Naive thymus-derived CD8-positive, alpha-beta T cell (primary cell): ENCODE measurements at places on chromosomes 16 and 17. TPM values are rescaled to one million over a fixed set of nuclear protein-coding genes. Genes with fewer than 3 reads are reported as not detected.

GRCh38 chr17:55144518-55144917 is 120.2 kb upstream of the HLF start:
- no peak overlapping the region for H3K27ac ChIP-seq
- peaks cover 44% of the 10 kb centered on the region for H3K36me3 ChIP-seq
- no peaks in the 10 kb centered on the region for H3K27me3 ChIP-seq
- no peak overlapping the region for H3K4me3 ChIP-seq
- H3K4me1 ChIP-seq = no peaks in the 10 kb centered on the region
- no peak for DNase-seq

DNA sequence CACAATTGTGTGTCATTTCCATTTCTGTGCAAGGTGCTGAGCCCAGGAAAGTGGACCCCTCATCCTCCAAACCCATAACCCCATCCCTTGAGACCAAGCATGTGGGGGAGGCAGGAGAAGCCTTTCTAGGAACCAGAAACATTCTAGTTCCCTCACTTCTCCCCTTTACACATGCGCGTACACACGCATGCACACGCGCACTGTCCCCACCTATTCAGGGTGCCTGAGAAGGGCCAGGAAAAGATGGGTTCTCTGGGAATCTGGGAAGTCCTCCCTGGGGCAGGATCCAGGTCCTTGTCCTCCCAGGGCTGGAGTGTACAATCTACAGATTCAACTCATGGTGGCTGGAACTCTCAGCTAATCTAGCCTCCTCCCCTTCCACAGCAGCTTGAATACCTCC is 2.4 kb downstream of the PPY start:
- no peaks in the 10 kb centered on the region for H3K36me3 ChIP-seq
- no peak overlapping the region for H3K4me3 ChIP-seq
- H3K27ac ChIP-seq = peak overlapping the region; percentile 77
- H3K4me1 ChIP-seq = peaks cover 24% of the 10 kb centered on the region

Gene MC1R
- 10.2 TPM for total RNA-seq

DNA sequence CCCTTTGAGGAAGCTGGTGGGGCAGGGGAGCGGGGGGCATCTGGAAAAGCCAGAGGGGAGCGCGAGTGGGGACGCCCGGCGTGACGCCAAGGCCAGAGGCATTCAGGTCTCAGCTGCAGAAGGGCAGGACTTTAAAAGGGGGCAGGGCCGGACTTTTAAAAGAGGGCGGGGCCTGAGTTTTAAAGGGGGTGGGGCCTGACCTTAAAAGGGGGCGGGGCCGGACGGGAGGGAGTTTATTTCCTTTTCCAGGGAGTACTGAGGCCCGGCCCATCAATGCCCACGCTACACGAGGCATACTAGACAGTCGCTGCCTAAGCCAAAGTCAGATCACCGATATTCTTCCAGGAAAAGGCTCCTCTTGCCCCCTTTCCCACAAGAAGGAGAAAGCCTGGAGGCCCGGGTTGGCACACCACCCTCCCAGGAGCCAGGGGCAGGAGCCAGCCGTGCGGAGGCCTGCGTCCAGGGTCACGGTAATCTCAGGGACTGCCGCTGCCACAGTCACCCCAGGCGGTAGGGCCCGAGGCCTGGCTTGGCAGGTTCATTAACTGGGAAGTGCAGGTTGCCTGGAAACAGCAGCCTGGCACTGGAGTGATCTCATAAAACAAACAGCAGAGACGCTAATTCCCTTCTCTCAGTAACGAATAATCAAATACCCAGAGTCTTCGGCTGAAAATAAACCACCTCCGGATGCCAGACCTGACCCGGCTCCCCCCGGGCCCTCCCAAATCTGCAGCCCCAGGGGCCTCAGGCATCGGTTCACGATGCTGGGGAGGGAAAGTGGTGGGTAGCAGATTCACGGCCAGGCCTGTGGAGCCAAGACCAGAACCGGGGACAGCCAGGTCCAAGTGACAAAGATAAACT is 90.7 kb downstream of the TIMM22 start:
- no peak overlapping the region for H3K27ac ChIP-seq
- H3K27me3 ChIP-seq = no peaks in the 10 kb centered on the region
- no peak for DNase-seq
- H3K4me3 ChIP-seq = no peak overlapping the region
- no peaks in the 10 kb centered on the region for H3K36me3 ChIP-seq
- H3K4me1 ChIP-seq = peaks cover 3% of the 10 kb centered on the region

DNA sequence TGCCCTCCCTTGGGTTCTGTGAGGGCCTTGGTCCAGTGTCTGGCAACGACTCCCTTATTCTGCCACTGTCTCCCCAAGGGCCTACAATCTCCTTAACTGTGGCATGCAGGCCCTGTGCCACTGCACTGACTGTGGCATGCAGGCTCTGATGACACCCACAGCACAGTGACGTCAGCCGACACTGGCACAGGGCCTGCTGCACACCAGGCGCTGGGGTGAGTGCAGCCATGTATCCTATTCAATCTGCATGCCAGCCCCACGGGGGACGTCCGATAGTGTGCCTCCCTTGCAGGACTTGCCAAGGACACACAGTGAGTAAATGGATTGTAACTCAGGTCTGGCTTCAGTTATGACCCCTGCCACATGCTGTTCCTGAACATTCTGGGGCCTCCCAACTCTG is 39.8 kb upstream of the RASD1 start:
- no peaks in the 10 kb centered on the region for H3K27me3 ChIP-seq
- no peak overlapping the region for H3K27ac ChIP-seq
- no peak for DNase-seq
- H3K36me3 ChIP-seq = no peaks in the 10 kb centered on the region
- H3K4me1 ChIP-seq = peaks cover 2% of the 10 kb centered on the region

Gene CA7
- not detected for total RNA-seq

Gene EIF1
- 1,007 TPM for total RNA-seq

Gene ASGR1
- total RNA-seq = 0.68 TPM

DNA sequence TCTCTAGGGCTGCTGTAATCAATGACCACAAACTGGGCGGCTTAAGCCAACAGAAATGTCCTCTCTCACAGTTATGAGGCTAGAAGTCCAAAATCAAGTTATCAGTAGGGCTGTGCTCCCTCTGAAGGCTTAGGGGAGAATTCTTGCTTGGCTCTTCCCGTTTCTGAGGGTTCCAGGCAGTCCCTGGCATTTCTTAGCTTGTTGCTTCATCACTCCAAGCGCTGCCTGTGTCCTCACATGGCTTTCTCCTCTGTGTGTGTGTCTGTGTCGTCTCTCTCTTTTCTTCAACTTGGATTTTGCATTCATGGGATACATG is 13.7 kb upstream of the CDC42EP4 start:
- H3K27me3 ChIP-seq = peaks cover 2% of the 10 kb centered on the region
- no peak for DNase-seq
- H3K36me3 ChIP-seq = no peaks in the 10 kb centered on the region
- no peaks in the 10 kb centered on the region for H3K4me1 ChIP-seq
- H3K27ac ChIP-seq = no peak overlapping the region

DNA sequence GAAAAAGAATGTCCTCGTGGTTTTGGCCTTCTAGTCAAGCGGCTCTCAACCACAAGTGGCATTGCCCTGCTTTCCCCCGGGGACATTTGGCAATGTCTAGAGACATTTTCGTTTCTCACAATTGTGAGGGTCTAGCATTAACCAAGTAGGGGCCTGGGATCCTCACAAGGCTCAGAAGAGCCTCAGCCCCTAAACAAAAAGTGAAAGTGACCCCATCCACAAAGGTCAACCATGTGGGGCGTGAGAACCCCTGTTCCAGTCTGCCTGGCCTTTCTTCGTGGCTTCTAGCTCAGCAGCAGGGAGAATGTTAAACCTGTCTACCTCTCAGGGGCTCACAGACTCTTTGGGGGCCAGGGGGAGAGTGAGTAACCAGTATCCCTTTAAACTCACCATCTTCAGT is 4.8 kb upstream of the RPL38 start:
- peaks cover 23% of the 10 kb centered on the region for H3K27me3 ChIP-seq
- H3K36me3 ChIP-seq = peaks cover 3% of the 10 kb centered on the region
- no peak for DNase-seq

DNA sequence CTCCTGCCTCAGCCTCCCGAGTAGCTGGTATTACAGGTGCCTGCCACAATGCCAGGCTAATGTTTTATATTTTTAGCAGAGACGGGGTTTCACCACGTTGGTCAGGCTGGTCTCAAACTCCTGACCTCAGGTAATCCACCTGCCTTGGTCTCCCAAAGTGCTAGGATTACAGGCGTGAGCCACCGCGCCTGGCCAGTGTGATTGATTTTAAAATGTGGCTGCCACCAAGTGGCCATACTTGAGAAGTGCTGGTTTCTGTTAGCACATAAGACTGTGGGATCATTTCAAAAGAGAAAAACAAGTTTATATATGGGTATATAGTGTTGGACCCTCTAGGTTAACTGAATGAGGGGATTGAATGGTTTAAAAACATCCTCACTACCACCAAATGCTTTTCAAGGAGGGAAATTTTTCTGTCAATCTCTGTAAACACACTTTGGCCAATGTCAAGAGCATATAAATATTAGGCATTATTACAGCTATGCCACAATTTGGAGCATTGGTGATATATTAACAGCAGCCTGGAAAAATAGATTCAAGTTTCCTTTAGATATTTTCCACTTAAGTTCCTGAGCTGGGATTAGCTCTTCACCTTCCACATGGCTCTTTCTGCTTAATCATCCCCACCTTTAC is 13.5 kb upstream of the DHRS13 start:
- no peak for DNase-seq
- H3K27ac ChIP-seq = peak overlapping the region; percentile 91
- no peak overlapping the region for H3K4me3 ChIP-seq
- peaks cover 9% of the 10 kb centered on the region for H3K4me1 ChIP-seq

Gene NGFR
- total RNA-seq = 0.47 TPM

Gene WWP2
- total RNA-seq = 63.3 TPM

DNA sequence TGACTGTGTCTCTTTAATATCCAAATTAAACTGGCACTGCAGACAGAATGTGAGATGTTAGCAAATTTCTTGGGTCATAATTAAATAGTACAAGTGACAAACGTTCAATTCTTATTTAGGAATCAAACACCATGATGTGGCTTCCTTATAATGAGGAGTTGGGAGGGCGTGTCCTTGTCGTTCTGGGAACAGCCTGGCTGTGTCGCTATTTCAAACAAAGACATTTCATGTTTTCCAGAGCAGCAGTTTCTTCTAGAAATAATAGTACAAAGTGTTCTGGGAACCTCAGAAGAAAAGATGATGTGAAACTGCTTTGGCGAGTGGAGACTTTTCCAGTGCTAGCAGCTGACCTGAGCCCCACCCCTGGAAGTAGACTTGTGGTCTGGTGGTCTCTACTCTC is 301.7 kb upstream of the N4BP1 start:
- H3K27me3 ChIP-seq = peaks cover 7% of the 10 kb centered on the region
- no peak overlapping the region for H3K27ac ChIP-seq
- DNase-seq = no peak
- H3K4me1 ChIP-seq = no peaks in the 10 kb centered on the region

DNA sequence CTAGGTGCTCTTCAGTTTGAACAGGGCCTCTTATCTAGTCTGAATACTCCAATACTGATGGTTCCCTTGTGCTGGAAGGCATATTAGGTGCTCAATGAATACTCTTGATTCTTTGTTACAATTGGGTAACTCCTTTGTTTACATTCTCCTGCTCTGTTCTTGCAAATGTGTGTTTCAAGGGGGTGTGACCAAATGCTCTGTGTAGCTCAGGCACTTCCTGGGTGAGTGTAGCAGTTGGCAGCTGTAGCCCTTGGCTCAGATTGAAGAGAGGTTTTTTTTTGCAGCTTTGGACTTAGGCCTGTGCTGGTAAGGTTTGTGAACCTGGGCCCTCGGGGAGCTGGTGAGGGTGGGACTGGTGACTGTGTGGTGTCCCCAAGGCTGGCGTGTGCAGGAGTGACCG is 20.2 kb downstream of the TBCD start:
- no peak overlapping the region for H3K27ac ChIP-seq
- peaks cover 15% of the 10 kb centered on the region for H3K36me3 ChIP-seq
- H3K4me3 ChIP-seq = no peak overlapping the region
- H3K4me1 ChIP-seq = peaks cover 34% of the 10 kb centered on the region
- DNase-seq = no peak

Gene CCL17
- not detected for total RNA-seq

Gene TLCD3B
- not detected for total RNA-seq

Gene HCRT
- total RNA-seq = not detected

DNA sequence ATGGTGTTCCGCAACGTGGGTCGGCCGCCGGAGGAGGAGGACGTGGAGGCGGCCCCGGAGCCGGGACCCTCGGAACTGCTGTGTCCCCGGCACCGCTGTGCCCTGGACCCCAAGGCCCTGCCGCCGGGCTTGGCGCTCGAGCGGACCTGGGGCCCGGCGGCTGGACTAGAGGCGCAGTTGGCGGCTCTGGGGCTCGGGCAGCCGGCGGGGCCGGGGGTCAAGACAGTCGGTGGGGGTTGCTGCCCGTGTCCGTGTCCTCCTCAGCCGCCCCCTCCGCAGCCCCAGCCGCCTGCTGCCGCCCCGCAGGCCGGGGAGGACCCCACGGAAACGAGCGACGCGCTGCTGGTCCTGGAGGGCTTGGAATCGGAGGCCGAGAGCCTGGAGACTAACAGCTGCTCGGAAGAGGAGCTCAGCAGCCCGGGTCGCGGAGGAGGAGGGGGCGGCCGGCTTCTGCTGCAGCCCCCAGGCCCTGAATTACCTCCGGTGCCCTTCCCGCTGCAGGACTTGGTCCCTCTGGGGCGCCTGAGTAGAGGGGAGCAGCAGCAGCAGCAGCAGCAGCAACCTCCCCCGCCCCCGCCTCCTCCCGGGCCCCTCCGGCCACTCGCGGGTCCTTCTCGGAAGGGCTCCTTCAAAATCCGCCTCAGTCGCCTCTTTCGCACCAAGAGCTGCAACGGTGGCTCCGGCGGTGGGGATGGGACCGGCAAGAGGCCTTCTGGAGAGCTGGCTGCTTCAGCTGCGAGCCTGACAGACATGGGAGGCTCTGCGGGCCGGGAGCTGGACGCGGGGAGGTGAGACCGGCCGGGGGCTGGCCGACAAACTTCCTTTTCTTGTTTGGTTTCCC is 821 bp downstream of the SOCS7 start:
- H3K36me3 ChIP-seq = no peaks in the 10 kb centered on the region
- H3K27ac ChIP-seq = no peak overlapping the region
- H3K27me3 ChIP-seq = no peaks in the 10 kb centered on the region
- peaks cover 48% of the 10 kb centered on the region for H3K4me1 ChIP-seq
- peak overlapping the region; percentile 83 for H3K4me3 ChIP-seq

DNA sequence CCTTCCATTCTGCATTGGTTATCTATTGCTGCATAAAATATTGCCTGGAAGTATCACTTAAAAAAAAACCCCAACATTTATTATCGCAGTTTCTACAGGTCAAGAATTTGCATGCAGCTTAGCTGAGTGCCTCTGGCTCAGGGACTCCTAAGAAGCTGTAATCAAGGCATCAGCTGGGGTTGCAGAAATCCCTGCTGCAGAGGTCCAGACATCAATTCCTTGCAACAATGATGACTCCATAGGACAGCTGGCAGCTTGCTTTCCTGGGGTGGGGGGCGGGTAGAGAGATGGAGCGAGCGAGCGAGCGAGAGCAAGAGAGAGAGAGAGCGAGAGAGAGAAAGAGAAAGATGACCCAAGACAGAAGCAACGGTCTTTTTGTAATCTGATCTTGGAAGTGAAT is 308.1 kb downstream of the HAPSTR1 start:
- H3K4me3 ChIP-seq = no peak overlapping the region
- H3K27ac ChIP-seq = no peak overlapping the region
- H3K27me3 ChIP-seq = peaks cover 2% of the 10 kb centered on the region
- H3K36me3 ChIP-seq = no peaks in the 10 kb centered on the region
- DNase-seq = no peak

Gene ZG16
- total RNA-seq = not detected
